ENCODE measurements at places on chromosomes 4 and X.

GRCh38 chrX:139759637-139760036, 51.7 kb upstream of the MCF2 start:
- ATAC-seq: no peak

DNA sequence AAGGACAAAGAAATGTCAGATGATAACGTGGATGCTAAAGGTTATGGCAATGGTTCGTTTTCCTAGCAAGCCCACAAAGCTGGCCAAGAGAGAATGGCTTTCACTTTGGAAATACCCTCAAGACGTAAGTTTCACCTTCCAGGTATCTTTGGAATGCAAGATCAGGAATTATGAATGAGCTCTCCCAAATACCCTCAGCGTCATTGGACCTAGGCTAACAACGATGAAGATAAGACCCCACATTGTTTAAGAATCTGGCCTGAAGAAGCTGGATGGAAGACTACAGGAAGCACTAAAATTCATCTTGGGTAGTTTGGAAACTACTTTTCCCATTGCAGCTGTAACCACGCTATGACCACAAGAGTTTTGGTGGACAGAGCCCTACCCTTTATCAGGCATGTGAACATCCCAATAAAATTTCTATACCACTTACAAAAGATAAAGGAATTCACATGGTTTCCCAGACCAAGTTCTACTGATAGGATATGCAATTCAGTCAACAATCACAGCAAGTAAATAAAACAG, 111.9 kb downstream of the KDR start:
- no peak for ATAC-seq

GRCh38 chr4:52848254-52848653, 13.9 kb upstream of the RASL11B start:
- peak; percentile 89 for ATAC-seq

GRCh38 chrX:97666890-97667289, 783.2 kb downstream of the RPA4 start:
- ATAC-seq: no peak

DNA sequence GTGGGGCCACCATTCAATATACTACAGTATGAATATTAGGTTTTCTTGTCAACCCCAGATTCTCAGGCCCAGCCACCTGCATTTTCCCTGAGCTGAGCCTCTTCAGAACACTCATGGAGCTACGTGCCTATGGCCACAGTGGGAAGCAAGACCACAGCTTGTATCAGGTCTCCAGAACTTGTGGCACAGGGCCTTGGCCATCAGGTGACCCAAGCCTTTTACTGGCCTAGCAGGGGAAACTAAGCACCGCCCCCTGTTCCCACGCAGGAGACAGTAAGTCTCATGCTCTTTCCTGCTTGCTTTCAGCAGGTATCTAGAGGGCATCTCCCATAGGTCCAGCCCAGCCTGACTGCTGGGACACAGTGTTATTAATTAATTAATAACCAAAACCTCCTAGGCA, 138.4 kb upstream of the MAMLD1 start:
- ATAC-seq: no peak

DNA sequence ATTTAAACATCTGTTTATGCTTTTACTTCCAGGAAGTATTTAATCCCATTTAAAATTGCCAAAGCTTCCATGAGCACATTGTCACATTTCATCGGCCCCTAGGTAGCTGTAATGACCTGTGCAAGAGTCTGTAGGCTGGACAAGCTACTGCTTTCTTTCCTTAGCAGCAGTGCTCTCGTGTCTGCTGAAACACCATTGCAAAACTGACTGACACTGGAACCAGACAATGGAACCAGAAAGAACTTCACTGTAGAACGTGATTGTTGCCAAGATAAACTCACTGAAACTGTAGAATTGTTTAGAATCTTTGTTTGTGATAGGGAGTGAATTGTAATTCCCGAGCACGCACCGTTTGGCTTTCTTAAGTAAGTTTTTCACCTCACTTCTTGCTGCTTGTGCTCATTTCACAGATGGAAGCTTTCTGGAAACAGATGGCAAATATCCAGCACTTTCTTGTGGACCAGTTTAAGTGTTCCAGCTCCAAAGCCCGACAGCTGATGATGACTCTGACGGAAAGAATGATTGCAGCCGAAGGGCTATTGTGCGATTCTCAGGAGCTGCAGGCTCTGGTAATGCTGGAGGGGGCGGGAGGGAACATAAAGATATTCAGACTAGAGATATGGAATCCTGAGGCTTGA, 36.9 kb downstream of the EVC start:
- no peak for ATAC-seq

- peak; percentile 72 for ATAC-seq
Observed at GRCh38 chr4:55172694-55173287, 47.4 kb upstream of the KDR start.

GRCh38 chr4:112938461-112939058, 110.9 kb upstream of the ANK2 start:
- ATAC-seq: no peak

DNA sequence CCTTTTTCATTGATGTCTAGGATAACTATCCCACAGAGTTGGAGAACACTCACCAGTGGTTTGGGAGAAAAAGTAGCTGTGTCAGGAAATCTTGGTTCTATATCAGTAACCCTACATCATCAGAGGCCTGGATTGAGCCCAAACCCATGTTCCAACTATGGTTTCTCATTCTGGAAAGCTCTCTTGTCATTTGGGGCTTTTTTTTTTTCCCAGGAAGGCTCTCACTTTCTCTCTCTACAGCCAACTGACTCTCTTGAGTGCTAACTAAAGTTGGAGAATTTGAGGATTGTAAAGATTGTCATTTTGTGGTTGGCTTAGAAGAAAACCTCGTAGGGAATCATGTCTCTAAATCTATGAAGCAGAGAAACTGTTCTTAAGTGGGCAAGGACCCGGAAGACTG, 228.2 kb upstream of the DIPK2B start:
- ATAC-seq: no peak

GRCh38 chrX:10990976-10991375, 120.2 kb upstream of the HCCS start:
- no peak for ATAC-seq

DNA sequence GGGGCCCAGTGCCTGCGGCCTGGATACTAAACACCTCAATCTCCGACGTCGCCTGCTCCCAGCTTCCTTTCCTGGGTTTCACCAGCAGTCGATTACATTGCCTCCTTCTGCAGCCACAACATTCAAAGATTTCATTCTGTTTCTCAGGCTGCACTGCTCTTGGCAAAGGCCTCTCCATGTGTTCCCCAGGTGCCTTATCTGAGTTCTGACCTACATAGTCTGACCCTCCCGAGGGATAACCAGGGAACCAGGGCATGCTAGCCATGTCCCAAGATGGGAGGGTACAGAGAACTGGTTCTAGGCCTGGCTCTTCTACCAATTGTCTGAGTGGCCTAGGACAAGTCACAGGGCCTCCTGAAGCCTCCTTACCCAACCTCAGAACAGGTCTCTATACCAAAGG, 62.2 kb upstream of the ACSL1 start:
- ATAC-seq: no peak

DNA sequence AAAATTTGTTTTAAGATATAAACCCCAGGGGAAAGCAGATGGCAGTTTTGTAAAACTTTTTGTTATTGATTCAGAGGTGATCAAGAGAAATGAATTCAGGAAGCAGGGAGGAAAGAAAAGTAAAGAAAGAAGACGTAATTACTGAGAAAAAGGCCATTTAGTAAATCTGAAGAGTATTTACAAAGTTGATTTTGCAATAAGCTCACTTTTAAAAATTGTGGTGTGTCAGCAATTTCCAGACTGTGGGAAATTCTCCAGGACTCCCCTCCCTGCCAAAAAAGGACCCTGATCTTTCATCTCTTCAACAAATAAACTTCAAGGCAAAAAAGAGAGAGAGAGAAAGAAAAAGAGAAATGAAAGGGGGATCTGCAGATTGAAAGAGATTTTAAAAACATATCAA, 36.6 kb downstream of the PCYT1B start:
- ATAC-seq: no peak

GRCh38 chrX:110425222-110426154, 66.8 kb downstream of the RTL9 start:
- ATAC-seq: no peak

DNA sequence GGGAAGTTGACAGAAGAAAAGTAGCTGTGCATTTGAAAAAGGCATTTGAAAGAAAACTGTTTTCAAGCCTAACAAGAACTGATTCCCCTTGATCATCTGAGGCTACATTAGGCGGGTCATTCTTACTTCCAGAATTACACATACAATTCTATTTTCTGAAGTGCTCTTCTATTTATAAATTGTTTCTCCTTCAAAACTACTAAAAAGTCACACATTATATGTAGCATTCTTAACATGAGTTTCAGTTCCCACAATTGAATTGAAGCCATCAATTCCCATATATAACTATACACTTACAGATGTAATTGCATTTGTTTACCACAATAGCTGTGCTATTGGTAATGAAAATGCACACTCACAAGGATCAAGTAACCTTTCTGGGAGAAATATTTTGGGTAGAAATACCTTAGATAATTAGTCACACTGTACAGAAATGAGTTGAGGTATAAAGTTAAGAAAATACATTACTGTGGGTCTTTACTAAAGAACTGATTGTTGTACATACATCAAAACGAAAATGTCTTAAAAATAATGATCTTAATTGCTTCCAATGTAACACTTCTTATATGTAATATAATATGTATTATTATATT, 1688.0 kb upstream of the AGA start:
- no peak for ATAC-seq

- no peak for ATAC-seq
Observed at GRCh38 chrX:140064993-140065392, 99.7 kb upstream of the CXorf66 start.

DNA sequence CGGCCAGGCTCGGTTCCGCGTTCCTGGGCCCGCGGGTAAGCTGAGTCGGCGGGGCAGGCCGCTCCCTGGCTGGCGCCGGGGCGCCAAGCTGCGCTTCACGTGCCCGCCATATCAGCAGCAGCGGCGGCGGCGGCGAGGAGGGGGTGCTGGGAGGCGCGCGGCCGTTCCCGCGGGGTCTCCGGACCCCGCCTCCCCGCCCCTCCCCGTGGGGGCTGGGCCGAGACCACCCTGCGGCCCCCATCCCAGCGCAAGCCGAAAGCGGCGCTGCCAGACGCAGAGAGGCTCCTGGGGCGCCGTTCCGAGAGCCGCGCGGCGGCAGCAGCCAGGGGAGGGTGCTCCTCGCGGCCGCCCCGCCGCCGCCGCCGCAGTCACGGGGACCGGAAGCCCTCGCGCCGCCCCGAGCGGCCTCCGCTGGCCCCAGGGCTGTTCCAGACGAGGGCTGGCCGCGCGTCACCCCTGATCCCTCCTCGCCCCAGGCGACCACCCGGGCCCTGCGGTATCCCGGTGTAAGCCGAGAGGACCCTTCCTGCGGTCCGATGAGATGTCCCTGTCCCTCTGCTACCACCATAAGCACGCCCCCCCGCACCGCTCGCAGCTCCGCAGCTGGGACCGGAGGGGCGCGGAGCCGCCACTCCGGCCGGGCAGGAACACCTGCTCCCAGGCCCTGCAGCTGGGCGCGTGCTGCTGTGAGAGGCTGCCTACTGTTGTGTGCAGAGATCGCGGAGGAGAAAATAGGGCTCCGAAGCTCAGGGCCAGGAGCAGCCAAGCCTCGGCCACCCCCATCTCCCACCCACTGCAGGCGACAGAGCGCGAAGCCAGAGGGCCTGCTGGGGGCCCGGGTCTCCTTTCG, 7.5 kb upstream of the BCOR start:
- peak; percentile 23 for ATAC-seq

DNA sequence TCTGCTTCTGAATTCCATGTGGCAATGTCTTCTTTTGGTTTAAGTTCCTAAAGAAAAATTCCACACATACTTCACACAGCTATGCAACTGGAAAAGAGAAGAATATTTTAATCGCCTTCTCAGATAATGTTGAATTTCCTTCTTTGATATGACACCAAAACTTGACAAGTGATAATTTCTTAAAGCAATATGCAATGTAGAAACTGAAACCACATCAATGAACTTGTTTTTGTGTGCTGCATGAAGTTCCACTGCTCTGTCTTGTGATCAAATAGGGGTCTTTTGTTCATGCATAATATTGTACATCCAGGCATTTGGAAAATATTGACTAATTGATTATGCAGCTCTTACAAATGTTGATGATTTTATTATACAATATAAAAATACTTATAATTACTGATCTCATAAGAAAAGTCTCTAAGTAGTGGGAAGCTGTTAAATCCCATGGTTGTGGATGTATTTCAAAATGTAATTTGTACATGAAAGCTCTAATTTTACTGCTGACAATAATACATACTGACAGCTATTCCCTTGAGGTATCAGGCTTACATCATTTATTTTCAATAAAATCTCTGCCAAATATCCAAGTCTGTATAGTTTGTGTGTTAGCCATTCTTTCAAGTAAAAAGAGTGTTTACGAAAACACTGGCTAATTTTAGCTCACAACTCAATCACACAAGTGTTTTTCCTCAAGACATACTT, 56.5 kb downstream of the AGA start:
- ATAC-seq: no peak

GRCh38 chr4:56530269-56531148, 24.9 kb downstream of the ARL9 start:
- ATAC-seq: peak; percentile 95

DNA sequence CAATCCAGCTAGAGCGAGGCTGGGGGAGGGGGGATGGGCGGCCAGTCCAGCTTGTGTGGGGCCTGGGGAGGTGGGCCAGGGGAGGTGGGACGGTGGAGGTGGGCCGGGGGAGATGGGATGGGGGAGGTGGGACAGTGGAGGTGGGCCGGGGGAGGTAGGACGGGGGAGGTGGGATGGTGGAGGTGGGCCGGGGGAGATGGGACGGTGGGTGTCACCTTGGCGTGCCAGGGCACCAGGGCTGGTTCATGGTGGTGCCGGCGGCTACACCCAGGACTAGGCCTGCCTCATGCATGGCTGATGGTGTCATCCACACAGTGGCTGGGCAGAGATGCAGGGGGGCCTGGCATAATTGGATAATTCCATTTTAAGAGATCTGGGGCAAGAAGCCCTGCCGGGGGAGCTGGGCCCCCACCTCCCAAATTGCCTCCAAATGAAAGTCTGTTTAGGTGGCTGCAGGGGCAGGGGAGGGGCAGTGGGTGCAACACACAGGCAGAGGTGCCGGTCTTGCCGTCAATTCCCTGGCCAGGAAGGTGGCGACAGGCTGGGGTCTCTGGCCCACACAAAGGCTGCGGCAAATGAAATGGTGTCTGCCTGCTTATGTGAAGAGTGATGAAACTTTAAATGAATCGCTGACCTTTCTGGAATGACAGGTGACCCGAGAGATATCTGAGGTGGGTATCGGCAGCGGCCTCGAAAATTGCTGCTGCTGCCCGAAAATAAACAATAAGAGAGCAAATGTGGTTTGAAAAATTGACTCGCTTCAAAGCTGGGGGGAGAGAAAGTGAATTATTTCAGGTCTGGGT, 82.1 kb downstream of the FAM53A start:
- ATAC-seq: no peak
